Hepatocyte (in vitro differentiated cells): ENCODE measurements at places on chromosomes 5 and 9.

GRCh38 chr5:94793816-94794198, 175.3 kb downstream of the SLF1 start:
- no peak for DNase-seq

DNA sequence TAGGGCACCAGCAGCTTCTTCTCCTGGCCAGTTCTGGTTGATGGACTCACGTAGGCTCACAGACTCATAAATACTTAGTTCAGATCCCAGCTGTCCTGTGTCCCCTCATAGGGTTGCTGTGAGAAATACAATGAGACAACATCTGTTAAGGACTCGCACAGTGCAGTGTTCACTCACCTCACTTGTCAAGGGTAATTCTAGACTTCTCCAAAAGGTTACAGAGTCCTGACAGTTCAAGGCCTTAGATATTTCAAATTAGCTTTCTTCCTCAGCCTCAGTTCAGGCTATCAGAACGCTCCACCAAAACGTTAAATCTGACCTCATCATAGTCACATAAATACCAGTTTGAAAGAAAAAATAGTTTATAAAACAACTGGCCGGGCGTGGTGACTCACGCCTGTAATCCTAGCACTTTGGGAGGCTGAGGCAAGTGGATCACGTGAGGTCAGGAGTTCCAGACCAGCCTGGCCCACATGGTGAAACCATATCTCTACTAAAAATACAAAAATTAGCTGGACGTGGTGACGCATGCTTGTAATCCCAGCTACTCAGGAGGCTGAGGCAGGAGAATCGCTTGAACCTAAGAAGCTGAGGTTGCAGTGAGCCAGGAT, 106.3 kb downstream of the UGCG start:
- no peak for DNase-seq

- DNase-seq, result no peak
These were observed 242.5 kb upstream of the RIOK2 start for GRCh38 chr5:97425511-97425910.

DNA sequence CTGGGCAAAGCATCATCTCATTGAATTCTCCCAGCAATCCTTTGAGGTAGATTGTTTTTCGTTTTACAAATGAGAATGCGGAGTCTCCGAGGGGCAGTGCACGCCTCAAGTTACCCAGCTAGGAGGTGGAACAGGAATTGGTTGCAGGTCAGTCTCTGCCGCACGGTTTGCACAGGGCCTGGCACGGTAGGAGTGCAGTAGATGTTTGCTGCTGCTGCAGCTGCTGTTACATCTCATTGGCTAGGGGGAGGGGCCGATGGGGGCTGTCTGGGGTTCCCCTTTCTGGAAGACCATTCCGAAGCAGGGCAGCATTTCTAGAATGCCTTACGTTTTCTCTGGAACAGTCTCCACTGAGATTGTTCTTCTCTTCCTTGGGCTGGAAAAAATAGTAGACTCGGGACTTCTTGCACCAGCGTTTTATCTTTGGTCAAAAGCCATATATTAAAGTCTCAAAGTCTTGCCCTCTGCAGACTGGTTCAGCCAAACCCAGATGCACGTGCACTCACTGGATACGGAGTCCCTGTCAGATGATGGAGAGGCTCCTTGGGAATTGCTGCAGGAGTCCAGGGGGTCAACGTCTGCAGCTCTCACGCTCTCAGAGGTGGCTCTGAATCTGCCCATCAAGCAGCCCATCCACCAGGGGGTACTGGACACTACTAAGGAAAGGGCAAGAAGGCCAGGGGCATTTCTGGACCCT, 1.2 kb downstream of the USP20 start:
- DNase-seq, result no peak

GRCh38 chr5:158832096-158832685, 267.5 kb downstream of the EBF1 start:
- DNase-seq, result no peak

- peak; percentile 24 for DNase-seq
These were observed 74.6 kb downstream of the UBAP1 start for GRCh38 chr9:34253460-34253837.
